ENCODE measurements at places on chromosomes 5 and 9.
A peak's percentile ranks its signal among the peaks of the same experiment; 100 is the strongest.

DNA sequence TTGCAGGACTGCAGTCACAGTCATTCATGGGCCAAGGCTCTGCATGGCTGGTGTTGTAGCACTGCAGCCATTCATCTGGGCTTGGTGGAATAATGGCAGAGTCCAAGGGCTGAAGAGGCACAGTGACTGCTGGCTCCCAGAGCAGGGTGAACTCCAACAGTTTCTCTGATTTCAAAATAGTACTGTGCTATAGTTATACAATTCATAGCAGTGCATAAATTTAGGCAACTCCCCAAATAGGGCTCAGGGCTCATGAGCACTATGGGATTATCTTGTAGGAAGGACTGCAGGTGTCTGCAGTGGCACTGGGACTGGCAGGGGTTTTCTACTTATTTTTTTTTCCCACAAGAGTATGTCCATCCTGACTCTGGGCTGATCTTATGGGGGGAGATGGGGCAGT lies 642.5 kb upstream of the SGCD start:
- no peak for DNase-seq

GRCh38 chr9:106065136-106065535 lies 370.8 kb downstream of the TMEM38B start:
- DNase-seq: no peak

- peak; percentile 39 for DNase-seq
Observed at GRCh38 chr5:1644810-1645571, 121.2 kb upstream of the LPCAT1 start.

DNA sequence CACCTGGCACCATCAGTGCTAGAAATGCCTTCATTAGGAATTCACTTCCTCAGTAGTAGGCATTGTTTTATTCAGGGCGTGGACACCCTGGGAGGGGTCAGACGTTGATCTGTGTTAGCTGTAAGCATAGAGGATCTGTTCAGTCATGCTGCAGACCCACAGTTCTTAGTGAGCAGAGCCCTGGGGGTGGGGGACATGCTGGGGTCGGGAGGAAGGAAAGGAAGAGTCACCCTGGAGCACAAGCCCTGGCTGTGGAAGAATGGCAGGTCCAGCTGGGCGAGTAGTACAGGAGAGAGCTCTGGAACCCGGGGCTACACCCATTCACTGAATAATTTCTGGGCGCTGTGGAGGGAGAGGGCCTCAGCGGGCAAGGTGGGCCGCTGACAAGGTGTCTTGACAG lies 172.5 kb downstream of the FSTL4 start:
- DNase-seq: no peak

- DNase-seq: peak; percentile 54
Observed at GRCh38 chr9:93096131-93096802, at the start of gene CARD19. CARD19 (plus strand) TSS chr9:93096217; CDS start chr9:93096346, 129 bp downstream.
